ENCODE measurements at places on chromosomes 5 and 9. TPM values are rescaled to one million over a fixed set of nuclear protein-coding genes. Genes with fewer than 3 reads are reported as not detected.

CA9 gene
- not detected for total RNA-seq

GMCL2 gene
- total RNA-seq, result not detected

PCDHGB3 gene
- 5.0 TPM for total RNA-seq

PCDHA5 gene
- 0.14 TPM for total RNA-seq

TMEM252 gene
- total RNA-seq, result not detected

ZBTB6 gene
- 9.0 TPM for total RNA-seq

INSL6 gene
- not detected for total RNA-seq

TNC gene
- 1,076 TPM for total RNA-seq

MORN5 gene
- 0.95 TPM for total RNA-seq

CDHR2 gene
- total RNA-seq, result not detected
